ENCODE measurements at places on chromosomes 5 and 9.

DNA sequence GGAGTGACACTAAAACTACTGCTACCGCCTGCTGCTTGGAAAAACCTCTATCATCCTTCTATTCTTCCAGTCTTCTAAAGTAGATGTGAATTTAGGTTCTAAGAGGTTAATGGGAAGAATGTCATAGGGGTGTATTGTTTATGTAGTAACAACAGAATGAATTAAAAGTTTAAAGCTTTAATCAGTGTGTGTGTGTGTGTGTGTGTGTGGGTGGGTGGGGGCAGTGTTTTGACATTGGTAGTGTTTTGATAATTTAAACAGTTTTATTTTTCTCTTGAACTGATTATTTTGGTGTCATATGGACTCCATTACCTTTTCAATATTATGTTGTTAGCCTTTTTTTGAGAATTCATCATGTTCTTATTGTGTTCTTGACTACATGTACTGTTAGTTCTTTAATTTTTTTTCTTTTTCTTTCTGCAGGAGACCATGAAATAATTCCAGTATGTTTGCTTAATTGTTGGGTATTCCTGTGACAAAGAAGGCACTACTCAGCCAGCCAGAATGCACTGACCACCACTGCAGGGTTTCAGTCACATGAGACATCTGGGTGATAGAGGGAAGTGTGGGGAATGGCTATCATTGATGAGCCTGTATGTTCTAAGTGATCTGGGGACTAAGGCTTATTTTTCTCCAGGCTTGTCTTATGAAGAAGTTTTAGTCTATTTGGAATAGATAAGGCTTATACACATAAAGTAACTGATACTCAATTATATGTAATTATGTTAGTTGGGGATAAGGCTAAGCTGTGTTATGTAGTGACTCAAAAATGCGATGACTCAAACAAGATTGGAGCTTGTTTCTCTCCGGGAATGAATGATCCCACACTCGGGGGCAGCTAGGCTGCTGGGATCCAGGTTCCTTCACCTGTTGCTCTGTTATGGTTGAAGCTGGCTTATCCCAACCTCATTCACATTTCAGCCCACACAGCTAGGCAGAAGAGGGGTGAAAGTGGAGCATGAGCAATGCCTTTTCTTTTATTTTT is 50.2 kb upstream of the ACTBL2 start:
- no peak for DNase-seq

DNA sequence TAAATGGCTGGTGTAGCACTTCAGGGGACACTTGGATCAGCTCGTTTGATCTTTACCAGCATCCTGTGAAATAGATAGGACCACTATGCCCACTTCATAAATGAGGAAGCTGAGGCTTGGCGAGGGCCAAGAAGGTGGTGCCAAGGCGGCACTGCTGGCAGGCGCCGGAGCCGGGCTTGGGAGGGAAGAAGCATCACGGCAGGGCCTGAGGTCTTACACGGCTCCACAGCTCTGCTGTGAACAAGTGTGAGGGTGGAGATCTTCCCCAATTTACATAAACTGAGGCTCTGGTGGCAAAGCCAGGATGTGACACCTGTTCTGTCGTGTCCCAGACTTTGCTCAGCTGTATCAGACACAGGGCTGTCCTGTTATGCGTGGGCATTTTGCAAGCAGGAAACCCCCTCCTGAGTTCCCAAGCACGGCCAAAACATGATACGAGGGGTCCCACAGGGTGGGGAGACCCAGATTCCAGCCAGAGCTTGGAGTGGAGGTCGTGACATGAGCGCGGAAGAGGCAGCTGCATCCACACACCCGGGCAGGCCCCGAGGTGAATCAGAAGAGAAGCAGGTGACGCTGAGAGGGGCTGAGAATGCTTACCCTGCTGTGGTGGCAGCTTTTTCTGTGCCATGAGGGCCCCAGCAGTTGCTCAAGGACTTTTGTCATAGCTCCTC is 117.5 kb upstream of the BOD1 start:
- peak; percentile 37 for DNase-seq

- no peak for DNase-seq
These were observed 121.1 kb downstream of the C5orf15 start for GRCh38 chr5:133847301-133847700.

GRCh38 chr9:107862323-107862722 is 372.8 kb upstream of the KLF4 start:
- DNase-seq, result no peak

DNA sequence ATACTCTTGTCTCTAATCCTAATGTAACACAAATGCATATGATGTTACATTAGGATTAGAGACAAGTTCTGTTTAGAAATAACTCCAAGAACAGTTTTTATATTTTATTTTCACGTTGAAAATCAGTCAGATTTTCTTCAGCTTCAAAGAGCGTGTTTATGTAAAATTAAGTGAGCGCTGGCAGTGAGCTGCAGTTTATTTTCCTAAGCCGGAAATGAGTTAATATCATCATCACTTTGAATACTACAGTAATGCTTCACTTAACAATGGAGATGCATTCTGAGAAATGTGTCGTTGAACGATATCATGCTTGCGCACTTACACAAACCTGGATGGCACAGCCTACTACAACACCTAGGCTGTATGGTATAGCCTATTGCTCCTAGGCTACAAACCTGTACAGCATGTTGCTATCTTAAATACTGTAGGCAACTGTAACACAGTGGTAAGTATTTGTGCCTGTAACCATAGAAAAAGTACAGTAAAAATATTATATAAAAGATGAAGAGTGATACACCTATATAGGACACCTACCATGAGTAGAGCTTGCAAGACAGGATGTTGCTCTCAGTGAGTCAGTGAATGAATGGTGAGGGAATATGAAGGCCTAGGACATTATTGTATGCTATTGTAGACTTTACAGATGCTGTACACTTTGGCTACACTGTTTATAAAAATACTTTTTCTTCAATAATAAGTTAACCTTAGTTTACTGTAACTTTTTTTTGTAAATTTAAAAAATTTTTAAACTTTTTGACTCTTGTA is 65.9 kb upstream of the C5orf46 start:
- DNase-seq, result peak; percentile 80

DNA sequence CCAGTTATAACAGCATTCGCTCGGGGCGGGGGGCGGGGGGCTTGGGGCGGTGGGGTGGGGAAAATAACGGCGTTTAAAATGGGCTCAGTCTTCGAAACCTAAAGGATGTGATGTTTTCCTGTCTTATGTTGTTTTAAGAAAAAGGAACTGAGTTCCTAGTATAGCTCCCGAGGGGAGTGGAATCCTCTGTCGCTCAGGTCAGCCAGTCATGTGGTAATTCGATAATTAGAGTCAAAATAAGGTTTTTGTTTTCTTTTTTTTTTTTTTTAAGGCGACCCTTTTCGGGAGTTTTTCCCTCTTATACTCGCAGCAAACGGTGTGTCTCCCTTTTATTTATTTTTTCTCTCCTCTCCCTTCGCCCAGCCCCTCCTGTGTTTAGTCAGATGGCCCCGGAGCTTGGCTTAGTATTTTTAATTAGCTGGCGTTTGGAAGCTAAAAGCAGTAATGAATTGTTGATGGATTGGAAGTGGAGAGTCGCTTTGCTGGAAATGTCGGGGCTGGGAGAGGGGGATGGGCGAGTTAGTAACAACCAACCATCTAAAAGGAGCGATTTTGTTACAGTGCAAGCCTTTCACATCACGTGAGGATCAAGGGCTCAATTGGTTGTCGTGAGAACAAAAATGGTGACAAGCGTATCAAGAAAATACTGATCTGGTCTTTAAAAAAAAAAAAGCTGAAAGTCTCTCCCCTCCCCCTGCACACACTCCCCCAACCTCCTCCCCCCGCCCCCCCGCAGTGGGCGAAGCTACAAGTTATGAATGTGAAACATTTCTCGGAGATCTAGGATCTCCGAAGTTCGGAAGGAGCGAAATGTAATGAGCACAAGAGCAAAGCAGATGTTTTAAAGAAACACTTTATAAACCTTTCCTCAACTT is 714 bp upstream of the ZNF608 start:
- DNase-seq, result peak; percentile 65

- DNase-seq, result no peak
These were observed 30.8 kb downstream of the IPPK start for GRCh38 chr9:92639124-92639523.

DNA sequence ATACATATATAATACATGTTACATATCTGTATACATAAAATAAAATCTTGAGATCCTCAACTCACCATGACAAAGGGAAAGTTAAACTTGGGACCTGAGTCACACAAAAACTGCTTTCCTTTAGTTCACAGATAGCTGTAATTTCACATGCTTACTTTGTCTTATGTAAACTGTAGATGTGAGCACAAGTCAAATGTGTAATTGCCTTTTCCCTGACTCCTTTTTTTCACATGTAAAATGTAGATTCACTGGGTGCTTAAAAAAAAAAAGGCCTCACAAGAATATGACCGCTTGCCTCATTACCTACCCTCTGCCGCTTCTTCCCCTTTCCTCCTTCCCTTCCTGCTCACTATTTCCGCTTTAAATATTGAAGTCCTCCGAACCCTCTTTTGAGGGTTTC is 21.9 kb upstream of the FAM169A start:
- DNase-seq, result no peak

DNA sequence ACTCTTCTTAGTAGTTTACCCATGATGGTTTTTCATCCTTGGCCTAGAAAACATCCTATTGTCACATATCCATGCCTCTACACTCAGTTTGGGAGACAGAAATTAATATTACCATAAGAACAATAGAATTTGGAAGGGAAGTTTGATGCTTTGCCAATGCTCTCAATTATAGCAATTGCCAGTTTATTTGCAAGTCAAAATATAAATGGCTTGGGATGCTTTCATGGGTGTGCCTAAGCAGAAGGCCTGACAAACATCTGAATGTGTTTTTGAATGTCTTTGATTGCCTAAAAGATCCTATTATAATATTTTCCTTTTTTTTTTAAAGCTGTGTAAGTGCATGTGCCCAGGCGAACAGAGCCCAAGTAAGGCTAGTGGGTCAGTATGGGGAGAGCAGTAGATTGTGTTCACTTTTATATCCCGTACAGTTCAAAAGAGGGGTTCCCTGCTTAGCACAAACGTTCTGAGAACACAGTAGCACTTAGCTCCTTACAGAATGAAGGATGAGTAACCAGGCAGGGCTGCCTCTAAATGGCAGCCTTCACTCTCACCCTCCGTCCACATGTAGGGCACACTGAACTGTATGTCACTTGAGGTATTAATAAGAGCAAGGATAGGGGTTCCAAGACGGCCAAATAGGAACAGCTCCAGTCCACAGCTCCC is 56.0 kb upstream of the AGXT2 start:
- DNase-seq, result no peak

DNA sequence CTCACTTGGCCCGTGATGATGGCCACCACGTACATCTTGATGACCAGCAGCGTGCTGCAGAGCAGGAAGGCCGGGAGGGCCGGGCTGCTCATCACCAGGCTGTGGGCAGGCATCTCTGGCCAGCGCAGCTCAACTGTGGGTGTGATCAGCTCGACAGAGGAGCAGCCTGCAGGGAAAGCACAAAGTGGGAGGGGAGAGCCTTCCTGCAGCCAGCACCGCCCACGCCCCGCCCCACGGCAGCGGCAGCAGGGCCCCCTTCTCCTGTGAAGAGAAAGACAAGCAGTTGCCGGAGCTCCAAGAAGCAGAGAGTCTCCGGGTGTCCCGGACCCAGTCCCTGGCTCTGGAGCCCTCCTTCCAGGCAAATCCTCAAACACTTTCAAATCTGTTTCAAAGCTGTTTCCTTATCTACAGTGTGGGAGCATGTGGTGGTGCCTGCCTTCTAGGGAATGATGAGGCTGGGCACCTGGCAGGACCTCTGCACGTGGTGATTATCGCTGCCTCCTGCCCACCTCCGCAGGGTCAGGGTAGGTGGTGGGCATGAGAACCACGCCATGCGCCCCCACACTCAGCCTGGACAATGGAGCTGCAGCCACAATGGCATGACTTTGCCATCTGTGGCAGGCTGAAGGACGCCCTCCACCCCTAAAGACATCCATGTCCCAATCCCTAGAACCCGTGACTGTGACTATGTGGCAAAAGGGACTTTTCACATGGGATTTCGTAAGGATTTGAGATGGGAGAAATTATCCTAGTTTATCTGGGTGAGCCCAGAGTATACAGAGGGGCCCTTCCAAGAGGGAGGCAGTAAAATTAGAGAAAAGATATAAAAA is at the start of gene PTGES:
TSS of gene PTGES (minus strand) at position 143 of the 830 bp plus-strand sequence. CDS start at position 113, 30 bp downstream.
- peak; percentile 60 for DNase-seq

GRCh38 chr9:133727277-133727875 is 10.8 kb downstream of the SARDH start:
- DNase-seq, result no peak

- DNase-seq, result no peak
These were observed 59.6 kb downstream of the RICTOR start for GRCh38 chr5:39014561-39014960.

DNA sequence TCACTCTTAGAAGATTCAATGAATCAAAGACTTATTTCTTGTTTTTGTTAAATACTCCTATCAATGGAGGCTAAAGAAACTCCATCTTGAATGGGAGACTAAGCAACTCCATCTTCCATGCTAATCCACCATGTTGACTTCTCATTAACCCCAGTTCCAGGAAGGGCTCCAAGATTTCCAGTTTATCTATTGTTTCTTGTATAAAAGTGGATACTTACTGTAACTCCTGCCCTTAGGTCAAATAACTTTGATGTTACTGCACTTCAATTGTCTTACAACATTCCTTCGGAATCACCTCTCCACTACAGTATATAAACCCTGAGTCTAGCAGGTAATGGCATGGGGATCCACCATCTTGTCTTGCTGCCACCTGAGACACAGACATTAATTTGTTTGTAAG is 63.0 kb downstream of the PUM3 start:
- no peak for DNase-seq

- peak; percentile 75 for DNase-seq
These were observed at the start of gene ZNF883 for GRCh38 chr9:113011911-113012381. Gene ZNF883, minus strand, starts transcription at chr9:113012192.

- no peak for DNase-seq
These were observed 16.9 kb upstream of the ADRA1B start for GRCh38 chr5:159899067-159900049.

- no peak for DNase-seq
These were observed 519.3 kb downstream of the ISL1 start for GRCh38 chr5:51902512-51902911.

DNA sequence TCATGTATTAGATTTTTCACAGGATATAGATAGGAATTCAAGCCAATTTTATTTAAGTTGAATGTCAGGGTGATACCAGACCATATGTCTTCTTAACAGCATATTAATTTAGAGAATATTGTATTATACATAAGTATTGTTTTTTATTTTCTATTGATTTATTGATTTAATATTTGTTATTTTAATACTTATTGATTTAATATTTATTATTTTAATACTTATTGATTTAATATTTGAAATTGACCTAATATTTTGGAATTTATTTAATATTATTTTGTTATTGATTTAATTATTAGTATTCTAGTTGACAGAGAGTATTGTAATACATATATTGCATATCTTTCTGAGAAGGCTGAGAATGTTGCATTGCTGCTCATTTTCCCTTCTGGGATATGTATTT is 1411.8 kb upstream of the ACO1 start:
- no peak for DNase-seq
